ENCODE measurements at places on chromosomes 11 and 22.

DNA sequence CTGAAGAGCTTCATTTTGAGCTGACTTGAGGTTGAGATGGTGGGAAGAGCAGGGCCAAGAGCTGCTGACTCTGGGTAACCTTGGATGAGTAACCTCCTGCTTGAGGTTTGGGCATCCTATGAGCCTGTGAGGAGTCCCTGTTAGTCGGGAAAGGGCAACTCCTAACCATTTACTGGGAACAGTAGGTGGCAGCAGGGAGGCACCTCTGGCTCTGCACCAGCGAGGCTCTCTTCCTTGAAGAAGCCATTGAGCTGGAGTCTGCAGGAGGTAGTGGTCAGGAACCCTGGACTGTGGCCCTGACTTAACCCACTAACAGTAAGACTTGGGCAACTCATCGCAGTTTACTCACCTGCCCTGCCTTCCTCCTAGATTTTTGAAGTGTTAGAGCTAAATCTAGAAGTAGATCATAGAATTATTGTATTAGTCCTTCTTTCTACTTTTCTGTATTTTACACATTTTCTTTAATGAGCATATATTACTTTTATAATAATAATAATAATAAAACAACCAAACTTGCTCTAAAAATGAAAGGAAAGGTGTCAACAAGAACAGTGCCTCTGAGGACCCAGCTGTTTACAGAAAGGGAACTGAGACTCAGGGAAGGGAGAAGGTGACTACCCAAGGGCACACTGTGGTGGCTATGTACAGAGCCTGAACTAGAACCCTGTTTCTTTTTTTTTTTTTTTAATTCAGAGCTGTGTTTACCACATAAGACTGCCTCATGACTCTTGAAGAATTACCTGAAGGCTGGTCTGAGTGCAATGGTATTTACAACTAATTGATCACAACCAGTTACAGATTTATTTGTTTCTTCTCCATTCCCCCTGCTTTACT is 47.5 kb downstream of the MEI1 start:
- no peaks in the 10 kb centered on the region for H3K4me1 ChIP-seq
- H3K27me3 ChIP-seq, result no peaks in the 10 kb centered on the region
- no peaks in the 10 kb centered on the region for H3K36me3 ChIP-seq
- peak; percentile 77 for DNase-seq
- H3K4me3 ChIP-seq, result no peak overlapping the region
- no peak overlapping the region for H3K27ac ChIP-seq

DNA sequence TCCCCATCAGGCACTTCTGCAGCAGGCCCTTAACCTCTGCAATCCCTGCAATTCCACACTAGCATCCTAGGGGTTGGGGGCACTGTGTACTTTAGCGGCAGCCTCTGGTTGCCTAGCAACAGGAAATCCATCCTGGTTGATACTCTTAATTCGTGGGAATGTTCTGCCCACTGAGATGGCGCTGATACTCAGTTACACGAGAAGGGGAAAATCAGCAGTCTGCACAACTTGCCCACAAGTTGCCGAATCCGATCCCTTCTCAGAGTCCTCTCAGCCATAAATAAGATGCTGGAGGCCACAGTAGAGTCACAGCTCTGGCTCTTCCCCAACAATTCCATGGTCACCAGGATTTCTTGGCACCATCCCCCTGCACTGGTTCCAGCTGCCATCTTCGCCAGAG is 57.6 kb upstream of the CRYBB3 start:
- no peaks in the 10 kb centered on the region for H3K27me3 ChIP-seq
- DNase-seq, result no peak
- H3K27ac ChIP-seq, result no peak overlapping the region

GRCh38 chr11:32043737-32044136 is 47.1 kb upstream of the RCN1 start:
- H3K27ac ChIP-seq, result no peak overlapping the region
- no peak overlapping the region for H3K4me3 ChIP-seq
- DNase-seq, result no peak
- no peaks in the 10 kb centered on the region for H3K36me3 ChIP-seq
- H3K4me1 ChIP-seq, result no peaks in the 10 kb centered on the region

- H3K4me3 ChIP-seq, result no peak overlapping the region
- no peak for DNase-seq
- peaks cover 10% of the 10 kb centered on the region for H3K27me3 ChIP-seq
- H3K27ac ChIP-seq, result no peak overlapping the region
Measured at GRCh38 chr22:26045860-26046259, 123.4 kb upstream of the SEZ6L start.

DNA sequence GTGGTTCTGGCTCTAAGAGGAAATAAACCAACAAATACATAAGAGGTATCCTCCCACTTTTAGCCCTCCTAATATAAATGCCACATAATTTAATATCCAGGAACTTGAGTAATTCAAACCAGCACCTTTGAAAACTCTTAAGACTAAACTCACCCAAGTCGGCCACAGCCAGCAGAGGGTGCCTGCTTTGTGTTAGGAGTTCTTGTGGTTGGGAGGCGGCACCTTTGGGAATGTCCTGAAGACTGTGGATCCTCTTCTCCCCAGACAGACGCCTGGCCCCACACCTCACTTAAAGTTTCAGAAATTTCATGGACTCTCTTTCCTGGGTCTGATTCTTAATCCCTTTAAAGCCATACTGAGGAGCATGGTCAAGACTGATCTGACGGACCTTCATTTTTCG is 169.0 kb downstream of the TBC1D22A start:
- no peaks in the 10 kb centered on the region for H3K27me3 ChIP-seq
- H3K36me3 ChIP-seq, result no peaks in the 10 kb centered on the region
- H3K27ac ChIP-seq, result no peak overlapping the region
- peaks cover 21% of the 10 kb centered on the region for H3K4me1 ChIP-seq
- no peak overlapping the region for H3K4me3 ChIP-seq

DNA sequence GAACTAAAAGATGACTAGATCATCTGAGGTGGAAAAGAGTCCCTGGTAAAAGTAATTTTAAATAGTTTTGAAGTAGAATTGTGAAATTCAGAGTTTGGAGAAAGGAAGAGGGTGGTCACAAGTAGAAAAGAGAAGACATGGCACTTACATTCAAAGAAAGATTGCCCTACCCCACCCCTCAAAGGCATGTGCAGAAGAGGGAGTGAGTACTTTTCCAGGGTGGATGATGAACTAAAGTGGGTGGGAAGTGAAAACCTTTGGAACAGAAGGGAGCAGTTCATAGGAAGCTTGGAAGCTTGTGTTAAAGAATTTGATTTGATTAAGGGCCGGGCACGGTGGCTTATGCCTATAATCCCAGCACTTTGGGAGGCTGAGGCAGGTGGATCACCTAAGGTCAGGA is 23.6 kb downstream of the SREBF2 start:
- no peak overlapping the region for H3K4me3 ChIP-seq
- no peak overlapping the region for H3K27ac ChIP-seq
- no peaks in the 10 kb centered on the region for H3K27me3 ChIP-seq

DNA sequence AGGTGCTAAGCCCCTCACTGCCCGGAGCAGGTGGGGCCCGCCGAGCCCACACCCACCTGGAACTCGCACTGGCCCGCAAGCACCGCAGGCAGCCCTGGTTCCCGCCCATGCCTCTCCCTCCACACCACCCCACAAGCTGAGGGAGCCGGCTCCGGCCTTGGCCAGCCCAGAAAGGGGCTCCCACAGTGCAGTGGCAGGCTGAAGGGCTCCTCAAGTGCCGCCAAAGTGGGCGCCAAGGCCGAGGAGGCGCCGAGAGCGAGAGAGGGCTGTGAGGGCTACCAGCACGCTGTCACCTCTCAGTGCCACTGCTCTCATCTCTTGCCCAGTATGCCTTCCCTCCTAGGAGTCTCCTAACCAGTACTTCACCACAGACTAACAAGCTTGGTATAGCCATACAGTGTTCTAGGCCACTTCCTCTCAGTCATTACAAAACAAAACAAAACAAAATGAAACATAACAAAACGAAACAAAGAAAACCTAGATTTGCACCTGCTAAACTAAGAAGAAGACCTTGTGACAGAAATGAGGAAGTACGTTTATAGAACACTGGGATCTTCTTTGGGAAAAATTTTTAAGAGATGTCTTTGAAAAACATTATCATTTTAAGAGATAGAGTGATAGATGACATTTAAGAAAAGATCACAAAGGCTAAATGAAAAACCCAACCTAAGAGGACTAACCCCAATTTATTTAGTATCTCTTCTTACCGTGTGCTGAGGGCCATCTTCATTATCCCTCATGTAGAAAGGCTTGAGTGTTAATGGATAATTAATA is 47.7 kb upstream of the GAB2 start:
- no peaks in the 10 kb centered on the region for H3K4me1 ChIP-seq
- peaks cover 26% of the 10 kb centered on the region for H3K36me3 ChIP-seq
- peak overlapping the region; percentile 66 for H3K27ac ChIP-seq
- H3K27me3 ChIP-seq, result no peaks in the 10 kb centered on the region

DNA sequence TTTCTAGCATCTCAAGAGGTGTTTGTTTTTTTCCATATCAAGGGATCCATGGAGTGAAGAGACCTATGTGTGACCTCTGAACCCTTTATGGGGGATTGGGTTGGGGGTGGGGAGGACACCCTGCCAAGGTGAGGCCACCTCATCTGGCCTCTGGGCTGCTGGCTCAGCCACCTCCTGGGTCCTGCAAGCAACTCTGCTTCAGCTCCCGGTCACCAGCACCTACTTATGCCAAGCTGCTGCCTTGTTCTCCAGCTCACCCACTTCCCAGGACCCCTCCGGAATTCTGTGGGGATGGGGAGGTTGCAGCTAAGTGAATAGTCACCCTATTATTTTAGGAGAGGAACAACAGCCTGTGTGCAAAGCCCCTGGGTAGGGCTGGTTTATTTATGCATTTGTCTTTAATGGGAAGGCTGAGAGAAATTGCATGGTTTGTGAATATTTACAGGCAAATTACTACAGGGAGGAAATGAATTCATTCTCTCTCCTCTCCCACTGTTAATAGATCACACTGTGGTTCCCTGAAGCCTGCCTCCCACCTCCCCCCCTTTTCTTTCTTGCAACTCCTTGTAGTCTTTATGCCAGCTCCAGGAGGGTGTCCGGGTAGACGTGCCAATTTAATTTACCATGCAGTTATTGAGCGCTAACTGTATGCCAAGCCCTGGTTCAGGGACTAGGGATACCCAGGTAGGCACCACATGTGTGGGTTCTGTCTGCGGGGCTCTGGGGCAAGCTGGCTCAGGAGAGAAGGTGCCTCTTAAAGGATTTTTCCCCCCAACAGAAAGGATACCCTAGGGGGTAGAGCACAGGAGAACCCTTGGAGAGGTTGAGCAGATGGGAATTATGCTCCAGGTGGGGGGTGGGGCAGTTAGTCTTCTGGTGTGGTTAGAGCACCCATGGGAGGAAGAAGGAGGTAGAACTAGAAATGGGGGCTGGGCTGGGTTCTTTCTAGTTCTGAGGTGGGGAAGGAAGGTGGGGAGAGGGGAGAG is 50.7 kb downstream of the TSPAN18 start:
- no peaks in the 10 kb centered on the region for H3K27me3 ChIP-seq
- H3K4me1 ChIP-seq, result peaks cover 21% of the 10 kb centered on the region
- DNase-seq, result no peak
- H3K27ac ChIP-seq, result no peak overlapping the region
- no peaks in the 10 kb centered on the region for H3K36me3 ChIP-seq

DNA sequence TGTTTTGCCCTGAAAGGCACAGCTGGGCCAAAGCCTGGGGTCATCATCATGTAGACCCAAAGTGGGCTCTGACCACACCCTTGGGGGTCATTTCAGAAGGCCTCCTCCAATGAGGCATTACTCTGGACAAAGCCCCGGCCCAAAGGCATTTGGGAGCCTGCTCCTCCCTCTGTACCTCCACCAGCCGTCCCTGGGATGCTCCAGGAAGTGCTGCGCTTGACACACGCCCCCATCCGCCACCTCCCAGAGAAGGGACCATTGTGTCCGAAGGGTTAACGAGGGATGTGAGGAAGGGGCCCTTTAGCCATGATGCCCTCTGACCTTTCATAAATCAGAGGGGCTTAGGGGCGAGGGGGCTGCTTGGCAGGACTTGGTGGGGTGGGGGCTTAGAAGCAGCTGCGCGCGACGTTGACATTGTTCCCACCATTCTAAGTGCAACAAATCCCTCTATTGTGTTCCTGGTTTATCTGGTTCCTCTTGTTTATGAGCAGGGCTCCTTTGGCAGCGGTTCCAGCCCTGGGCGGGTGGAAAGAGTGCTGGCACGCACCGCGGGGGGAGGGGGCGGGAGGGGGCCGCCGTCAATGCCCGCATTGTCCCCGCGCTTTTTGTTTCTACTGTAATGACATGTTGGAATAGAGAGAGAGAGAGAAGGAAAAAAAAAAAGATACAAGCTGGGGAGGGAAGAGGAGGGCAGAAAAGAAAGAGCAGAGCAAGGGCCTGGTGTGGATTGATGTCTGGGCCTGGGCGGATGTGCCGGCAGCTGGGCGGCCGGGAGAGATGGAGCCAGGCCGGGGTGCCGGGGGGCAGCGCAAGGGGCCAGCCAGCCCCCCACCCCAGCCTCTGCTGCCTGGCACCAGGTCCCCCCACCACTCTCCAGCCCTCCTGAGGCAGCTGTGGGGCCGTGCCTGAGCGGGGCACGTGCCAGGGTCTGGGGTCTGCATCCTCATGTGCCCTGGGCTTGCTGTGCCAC is 32.1 kb upstream of the SOX10 start:
- no peak for DNase-seq
- H3K4me1 ChIP-seq, result peaks cover 20% of the 10 kb centered on the region
- peak overlapping the region; percentile 51 for H3K27ac ChIP-seq
- no peaks in the 10 kb centered on the region for H3K27me3 ChIP-seq

DNA sequence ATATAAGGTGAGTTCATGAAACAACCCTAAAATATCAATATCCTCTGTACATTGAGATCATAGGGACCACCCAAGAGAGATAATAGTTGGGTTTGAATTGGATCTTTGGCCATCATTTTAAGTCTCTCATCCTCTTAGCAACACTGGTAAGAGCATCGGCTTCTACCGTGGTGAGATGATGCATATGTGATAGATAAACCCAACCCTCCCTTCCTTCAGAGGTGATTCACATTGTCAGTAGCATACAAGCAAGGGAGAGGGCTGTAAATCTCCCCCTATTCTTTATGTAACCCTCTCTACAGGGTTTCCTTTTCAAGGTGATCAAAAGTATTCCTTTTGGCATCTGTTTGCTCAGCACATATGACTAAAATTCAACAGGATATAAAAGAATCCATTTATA is 102.4 kb upstream of the MTMR2 start:
- no peak for DNase-seq
- H3K27ac ChIP-seq, result no peak overlapping the region
- H3K36me3 ChIP-seq, result no peaks in the 10 kb centered on the region
- no peaks in the 10 kb centered on the region for H3K27me3 ChIP-seq
- H3K4me1 ChIP-seq, result no peaks in the 10 kb centered on the region

DNA sequence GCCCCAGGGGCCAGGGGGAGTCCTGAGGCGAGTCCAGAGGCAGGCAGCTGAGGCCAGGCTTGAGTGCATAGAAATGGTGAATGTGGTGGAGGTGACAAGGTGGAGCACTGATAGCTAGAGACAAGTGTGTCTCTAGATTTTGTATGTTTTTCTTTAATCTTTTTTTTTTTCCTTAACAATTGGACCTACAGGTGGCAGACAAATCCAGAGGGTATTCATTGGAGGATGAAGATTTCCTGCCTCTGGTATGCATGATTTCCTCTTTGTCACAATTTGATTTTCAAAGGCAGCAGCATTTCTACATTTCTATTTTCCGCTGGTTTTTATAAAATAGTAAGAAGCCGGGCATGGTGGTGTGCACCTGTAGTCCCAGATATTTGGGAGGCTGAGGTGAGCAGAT is 47.7 kb upstream of the DKK3 start:
- H3K27me3 ChIP-seq, result no peaks in the 10 kb centered on the region
- H3K4me3 ChIP-seq, result no peak overlapping the region
- H3K4me1 ChIP-seq, result peaks cover under 1% of the 10 kb centered on the region
- no peak for DNase-seq
- no peak overlapping the region for H3K27ac ChIP-seq

Measured in upper lobe of right lung (tissue), 1 donor.